Left renal pelvis (tissue), 4 donors: ENCODE measurements at places on chromosomes 16 and 17.

DNA sequence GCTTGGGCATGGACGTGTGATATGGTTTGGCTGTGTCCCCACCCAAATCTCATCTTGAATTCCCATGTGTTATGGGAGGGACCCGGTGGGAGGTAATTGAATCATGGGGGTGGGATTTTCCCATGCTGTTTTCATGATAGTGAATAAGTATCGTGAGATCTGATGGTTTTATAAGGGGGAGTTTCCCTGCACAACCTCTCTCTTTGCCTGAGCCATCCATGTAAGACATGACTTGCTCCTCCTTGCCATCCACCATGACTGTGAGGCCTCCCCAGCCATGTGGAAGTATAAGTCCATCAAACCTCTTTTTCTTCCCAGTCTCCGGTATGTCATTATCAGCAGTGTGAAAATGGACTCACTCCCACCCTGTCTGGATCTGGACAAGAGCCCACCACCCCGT lies 393.4 kb downstream of the SEC14L1 start:
- no peak for DNase-seq

GRCh38 chr17:80664217-80664790 lies 119.7 kb downstream of the RPTOR start:
- no peak for DNase-seq

DNA sequence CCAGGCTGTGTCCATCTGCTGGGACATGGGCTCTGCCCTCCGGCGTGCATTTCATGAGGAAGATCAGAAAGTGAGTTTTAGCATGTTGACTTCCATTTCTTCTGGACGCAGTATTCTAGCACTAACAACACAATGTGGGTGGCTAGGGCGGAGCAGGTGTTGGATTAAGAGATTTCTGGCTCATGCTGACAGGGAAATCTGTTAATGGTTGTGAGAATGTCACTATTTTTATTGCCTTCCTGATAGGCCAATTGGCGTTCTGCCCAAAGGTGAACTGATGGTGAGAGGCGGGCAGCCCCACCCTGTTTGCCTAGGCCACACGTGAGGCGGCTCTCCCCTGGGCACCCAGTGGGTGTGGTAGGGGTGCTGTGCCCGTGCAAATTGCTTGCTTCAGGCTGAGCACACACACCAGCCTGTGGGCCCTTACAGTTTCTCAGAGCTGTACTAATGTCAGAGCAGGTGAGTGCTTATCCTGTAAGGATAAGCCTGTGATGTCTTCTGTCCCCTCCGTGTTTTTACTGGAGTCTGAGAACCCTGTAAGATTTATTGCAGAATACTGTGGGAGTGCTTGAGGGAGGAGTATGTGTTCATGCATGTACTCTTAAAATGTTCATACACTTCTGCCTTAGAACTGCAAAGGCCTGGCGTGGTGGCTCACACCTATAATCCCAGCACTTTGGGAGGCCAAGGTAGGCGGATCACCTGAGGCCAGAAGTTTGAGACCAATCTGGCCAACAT lies 30.9 kb downstream of the PGS1 start:
- DNase-seq = no peak

- DNase-seq = no peak
Measured at GRCh38 chr17:38982858-38983746, 15.9 kb upstream of the FBXO47 start.

DNA sequence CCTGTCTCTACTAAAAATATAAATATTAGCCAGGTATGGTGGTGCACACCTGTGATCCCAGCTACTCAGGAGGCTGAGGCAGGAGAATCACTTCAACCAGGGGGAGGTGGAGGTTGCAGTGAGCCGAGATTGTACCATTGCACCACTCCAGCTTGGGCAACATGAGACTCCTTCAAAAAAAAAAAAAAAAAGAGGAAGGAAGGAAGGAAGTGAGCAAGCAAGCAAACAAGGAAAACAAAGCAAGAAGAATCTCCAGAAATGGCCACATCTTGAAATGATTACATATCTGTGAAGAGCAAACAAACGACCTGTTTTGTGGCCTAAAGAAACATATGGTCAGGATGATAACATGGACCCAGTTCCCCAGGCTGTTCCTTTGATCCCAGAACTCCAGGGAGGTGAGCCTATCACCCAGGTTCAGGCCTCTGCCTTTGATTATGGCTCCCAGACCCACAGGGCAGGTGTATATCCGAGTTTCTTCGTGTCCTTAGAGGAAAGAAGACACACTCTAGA lies 8.9 kb downstream of the ACOX1 start:
- DNase-seq = no peak

GRCh38 chr17:1605681-1606351 lies 22.8 kb downstream of the SLC43A2 start:
- no peak for DNase-seq

- no peak for DNase-seq
Measured at GRCh38 chr17:49633762-49634484, 44.0 kb downstream of the SPOP start.

DNA sequence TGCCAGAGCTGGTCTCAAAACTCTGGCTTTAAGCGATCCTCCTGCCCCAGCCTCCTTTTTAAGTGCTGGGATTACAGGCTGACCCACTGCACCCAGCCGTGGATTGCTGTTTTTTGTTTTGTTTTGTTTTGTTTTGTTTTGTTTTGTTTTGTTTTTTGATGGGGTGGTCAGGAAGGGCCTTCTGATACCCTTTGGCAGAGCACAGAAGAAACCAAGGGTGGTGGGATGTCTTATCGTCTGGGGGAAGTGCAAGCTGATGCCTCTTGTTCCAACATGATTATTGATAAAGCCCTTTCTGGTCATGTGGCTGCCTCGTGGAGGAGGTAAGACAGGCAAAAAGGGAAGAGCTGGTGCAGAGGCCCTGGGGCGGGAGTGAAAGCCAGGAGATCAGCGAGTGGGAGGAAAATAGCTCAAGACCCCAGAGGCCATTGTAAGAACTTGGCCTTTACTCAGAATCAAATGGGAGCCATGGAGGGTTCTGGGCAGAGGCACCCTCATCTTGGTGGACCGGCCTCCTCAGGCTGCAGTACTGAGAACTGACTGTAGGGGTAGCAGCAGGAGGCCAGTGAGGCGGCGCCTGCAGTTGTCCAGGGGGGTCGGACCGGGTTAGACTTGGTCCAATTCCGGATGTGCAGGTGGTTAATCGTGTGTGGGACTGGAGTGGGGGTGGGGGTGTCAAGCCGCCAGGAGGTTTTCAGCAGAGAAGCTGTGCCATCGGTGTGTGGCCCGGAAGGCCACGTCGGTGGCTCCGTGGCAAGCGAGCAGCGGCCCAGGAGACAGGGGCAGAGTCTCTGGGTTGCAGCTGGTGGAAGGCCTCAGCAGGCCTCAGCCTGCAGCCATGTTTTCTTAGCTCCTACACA lies 84.4 kb upstream of the GSE1 start:
- no peak for DNase-seq
